CD4-positive, alpha-beta T cell treated with Interferon gamma for 1 hour (primary cell): ENCODE measurements at places on chromosomes 2 and 18.

DNA sequence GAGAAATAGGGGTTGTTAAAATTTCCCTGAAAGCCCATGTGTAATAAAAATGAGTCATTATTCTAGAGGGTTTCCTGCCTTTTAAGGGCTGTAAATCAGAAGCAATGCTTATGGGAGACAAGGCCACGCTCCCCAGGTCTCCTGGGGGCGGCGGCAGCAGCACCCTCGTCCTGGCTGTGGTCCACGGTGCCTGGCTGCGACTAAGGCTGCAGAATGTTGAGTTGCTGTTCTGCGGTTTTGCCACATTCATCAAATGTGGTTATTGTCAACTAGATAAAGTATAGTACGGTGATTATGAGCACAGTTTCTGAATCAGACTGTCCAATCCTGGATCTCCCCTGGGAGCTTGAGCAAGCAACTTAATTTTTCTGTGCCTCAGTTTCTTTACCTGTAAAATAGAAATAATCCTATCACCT lies 11.9 kb upstream of the AGFG1 start:
- DNase-seq: peak; percentile 43

- DNase-seq: no peak
These were observed 96.0 kb downstream of the TMEM17 start for GRCh38 chr2:62410015-62410453.

DNA sequence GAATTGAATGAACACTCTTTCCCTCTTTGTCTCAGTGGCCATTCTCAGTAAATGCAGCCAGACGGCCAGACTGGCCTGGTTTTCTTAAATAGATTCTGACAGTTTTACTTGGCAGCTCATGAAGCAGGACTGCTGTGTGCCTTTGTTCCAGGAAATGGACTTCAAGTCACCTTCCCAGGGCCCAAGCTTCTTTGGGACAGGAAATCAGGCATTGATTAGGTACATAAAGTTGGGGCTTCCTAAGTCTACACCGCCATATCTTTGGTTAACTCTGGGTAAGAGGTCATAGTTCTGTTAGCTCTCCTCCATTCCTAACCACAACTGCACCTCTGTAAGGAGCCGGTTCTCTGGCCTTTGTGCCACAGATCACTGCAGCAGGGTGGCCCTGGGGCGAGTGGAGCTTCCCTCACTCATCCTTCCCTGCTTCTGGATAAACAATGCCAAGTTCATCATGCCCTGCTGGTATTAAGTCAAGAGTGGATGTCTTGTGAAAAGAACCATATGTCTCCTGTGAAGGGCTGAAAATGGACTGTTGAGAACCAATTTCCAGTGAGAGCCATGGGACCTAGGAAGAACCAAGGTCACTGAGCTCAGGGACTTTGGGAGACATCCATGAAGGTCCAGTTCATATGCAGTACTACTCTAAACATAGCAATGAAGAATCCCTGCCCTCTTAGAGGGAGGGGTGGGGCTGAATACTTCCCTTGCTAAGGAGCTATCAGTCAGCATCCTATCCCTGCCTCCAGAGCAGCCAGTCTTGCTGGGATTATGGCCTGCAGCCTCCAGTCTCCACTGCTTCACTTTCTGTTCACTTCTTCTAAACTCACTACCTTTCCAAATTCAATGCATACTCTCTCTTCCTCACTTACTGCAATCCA lies 122.6 kb upstream of the XPO1 start:
- no peak for DNase-seq

DNA sequence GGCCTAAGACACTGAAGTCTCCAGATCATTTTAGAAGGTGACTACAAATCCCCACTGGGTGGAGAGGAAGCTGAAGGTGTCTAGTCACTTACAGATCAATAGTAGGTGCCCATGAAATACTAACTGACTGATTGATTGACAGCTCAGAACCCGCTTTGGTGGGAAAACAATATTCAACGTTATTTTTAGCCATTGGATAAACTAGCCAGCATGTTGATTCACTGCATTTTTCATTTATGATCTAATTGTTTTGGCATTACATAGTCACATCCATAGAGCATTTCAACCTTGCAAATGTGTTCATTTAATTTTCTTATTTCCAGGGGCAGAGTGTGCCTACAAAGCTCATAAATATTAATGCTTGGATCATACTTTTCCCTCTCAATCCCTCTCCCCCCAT lies 162.3 kb downstream of the MREG start:
- no peak for DNase-seq

DNA sequence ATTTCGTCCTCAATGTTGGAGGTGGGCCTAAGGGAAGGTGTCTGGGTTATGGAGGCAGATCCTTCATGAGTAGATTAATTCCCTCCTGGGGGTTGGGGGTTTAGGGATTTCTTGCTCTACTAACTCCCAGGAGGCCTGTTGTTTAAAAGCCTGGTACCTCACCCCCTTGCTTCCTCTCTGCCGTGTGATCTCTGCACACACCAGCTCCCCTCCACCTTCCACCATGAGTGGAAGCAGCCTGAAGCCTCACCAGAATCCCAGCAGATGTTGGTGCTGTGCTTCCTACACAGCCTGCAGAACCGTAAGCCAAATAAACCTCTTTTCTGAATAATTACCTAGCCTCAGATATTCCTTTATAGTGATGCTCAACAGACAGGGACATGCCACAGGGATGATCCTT lies 141.5 kb downstream of the ZNF516 start:
- no peak for DNase-seq

- DNase-seq: no peak
These were observed 47.6 kb downstream of the PDE1A start for GRCh38 chr2:182379241-182379640.

GRCh38 chr2:57806449-57806968 lies 240.1 kb upstream of the VRK2 start:
- DNase-seq: no peak

GRCh38 chr2:32614084-32614483 lies 13.8 kb upstream of the TTC27 start:
- no peak for DNase-seq

GRCh38 chr2:216405588-216405987 lies 6.7 kb upstream of the SMARCAL1 start:
- DNase-seq: no peak

DNA sequence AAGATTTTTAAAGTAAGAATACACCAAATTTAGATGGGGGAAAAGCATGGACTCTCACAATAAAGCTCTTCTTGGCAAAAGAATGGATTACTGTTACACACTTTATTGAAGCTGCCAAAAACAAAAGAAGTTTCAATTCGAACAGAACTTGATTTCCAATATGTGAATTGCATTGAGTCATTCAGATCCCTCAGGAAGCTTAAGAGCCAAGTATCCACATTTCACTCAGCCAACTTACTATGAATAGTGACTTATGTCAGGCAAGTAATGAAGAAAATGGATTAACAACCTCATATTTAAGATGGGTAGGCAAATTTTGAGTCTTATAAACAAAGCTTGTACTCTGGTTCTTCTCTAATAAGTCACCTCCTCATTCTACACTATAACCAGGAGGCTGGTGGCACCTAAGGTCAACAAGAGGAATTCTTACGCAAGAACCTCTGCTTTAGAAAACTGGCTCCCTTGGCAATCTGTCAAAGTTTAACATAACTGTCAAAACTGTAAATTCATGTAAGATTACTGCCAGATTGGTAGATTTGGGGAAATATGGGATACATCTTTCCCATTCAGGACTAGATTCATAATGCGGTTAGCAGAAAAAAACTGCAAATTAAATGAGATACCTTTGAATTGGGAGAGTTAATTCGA lies 6.0 kb downstream of the HADHA start:
- no peak for DNase-seq

DNA sequence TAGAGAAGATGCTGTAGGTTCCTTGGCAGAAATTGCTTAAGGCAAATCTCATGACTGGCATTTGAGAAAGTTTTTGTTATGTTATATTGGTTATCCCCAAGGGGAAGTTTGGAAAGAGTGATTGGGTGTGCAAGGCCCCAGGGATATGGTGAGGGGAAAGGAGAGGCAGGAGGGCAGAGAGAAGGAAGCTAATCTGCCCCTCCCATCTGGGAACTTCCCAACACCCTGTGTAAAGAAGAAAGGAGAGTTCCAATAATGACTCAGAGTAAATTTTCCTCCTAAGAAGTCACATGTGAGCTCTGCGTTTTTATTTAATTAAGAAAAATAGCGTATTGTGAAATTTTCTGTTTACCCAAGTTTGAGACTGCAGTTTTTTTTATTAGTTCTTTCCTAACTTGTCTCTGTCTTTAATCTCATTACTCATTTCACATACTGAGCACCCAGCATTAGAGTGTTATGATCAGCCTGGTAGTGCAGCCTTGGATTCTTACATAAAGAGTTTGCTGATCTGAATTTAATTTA lies 3.1 kb upstream of the KYNU start:
- peak; percentile 79 for DNase-seq

GRCh38 chr18:55302167-55302833 lies 285.7 kb downstream of the TCF4 start:
- DNase-seq: no peak

DNA sequence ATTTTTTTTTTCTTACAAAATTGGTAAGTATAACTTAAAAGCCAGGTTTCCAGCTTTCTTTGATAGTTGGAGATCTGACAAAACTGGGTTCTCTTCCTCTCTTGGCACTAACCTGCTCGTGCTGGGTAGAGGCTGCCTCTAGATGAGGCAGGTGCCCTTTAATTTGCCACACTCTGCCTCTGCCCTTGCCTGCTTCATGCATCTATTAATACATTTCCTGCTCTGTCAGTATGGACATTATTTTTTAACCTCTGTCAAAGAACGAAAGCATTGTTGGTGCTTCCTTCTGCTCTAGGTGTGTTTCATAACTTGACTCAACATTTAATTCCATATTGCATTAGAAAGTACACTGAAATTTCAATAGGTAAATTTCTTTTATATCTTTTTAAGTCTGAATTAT lies 490.7 kb upstream of the ZEB2 start:
- no peak for DNase-seq

DNA sequence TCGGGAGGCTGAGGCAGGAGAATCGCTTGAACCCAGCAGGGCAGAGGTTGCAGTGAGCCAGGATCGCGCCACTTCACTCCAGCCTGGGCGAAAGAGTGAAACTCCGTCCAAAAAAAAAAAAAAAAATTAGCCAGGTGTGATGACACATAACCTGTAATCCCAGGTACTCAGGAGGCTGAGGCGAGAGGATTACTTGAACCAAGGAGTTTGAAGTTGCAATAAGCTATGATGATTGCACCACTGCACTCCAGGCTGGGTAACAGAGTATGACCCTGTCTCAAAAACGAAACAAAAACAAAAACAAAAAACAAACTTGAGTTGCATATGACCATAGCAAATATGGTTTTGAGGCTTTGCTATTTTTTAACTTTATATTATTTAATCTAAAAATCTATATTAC lies 25.8 kb downstream of the SANBR start:
- DNase-seq: no peak

GRCh38 chr2:63029058-63029457 lies 21.6 kb upstream of the OTX1 start:
- DNase-seq: no peak

GRCh38 chr2:220533485-220533884 lies 906.1 kb downstream of the SLC4A3 start:
- no peak for DNase-seq

- no peak for DNase-seq
These were observed 33.4 kb upstream of the VPS54 start for GRCh38 chr2:64052463-64053241.

DNA sequence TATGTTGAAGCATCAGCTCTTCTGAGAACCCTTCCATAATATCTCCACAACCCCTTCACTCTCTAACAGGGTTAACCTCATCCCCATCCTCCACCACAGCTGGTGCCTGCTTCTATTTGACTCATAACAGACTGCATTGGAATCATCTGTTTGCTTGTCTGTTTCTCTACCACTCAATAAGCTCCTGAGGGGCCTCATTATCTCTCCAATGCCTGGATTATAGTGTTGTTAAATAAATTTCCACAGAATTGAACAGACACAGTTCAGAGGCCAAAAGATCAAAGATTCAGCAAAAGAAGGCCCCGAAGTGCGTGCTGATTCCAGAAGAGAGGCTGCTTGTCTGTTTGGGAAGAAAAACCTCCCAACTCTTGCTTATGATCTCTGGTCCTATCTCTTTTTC lies 33.7 kb upstream of the FAM98A start:
- DNase-seq: no peak

- DNase-seq: no peak
These were observed 5.7 kb upstream of the STK17B start for GRCh38 chr2:196177124-196177523.

- no peak for DNase-seq
These were observed 1.0 kb upstream of the PUM2 start for GRCh38 chr2:20351555-20352229.
